Activated CD4-positive, alpha-beta T cell treated with anti-CD3 and anti-CD28 coated beads for 1 hour (primary cell): ENCODE measurements at places on chromosomes 6 and 20.

GRCh38 chr20:20274821-20275220, 93.1 kb upstream of the INSM1 start:
- no peak for DNase-seq

- no peak for DNase-seq
These were observed 30.6 kb upstream of the ADRM1 start for GRCh38 chr20:62272200-62272599.

- DNase-seq, result no peak
These were observed 10.6 kb upstream of the TGM3 start for GRCh38 chr20:2285193-2285592.

DNA sequence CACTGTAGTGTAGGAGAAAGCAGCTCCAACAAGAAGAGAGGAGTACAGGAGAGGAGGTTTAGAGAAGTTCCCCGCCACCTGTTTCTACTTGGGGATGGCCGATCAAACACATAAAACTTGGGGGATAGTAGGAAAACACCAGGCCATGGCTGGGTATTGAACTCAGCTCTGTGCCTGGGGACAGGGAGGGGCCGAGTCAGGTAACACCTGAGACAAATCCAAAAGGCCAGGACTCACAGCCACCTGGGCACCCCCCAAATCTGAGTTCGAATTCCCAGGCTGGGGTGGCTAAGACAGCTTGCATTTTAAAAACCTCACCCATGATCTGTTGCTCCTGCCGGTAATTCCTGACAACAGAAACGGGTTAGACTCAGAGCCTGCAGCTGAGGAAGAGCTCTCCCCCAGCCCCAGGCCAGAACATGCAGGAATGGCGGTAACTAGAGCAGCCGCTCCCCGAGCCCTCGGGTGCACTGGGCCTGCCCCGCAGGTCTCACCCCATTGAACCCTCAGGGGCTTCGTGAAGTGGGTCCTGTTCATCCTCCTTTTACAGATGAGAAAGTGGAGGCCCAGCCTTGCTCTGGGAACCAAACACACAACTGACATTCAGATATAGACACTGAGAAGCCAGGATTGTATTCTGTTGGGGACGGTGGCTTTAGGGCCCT, 61.0 kb downstream of the TCP11 start:
- no peak for DNase-seq

DNA sequence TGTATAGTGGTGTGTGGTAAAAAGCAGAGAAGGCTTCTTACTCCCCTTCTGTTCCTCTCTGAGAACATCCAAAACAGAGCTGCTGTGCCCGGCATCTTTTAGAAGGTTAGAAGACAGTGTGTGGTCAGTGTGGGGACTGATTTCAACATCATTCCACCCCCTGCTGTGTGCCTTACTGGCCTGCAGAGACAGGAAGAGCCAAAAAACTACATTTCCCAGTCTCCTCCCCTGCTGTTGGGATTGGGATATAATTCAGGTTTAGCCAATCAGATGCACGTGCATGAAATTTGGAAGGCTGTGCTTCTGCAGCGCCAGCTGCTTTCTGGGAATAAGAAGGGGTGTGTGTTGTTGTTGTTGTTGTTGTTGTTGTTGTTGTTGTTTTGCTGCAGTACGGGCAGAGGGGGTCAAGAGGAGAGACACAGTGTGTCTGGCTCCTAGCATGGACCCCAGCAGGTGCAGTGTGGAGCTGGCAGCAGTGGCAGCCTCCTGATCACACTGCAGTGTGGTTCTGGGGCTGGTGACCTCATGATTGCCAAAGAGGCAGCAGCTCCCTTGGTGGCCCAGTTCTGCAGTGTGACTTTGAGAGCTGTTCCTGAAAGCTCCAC, 74.7 kb downstream of the MRPL14 start:
- DNase-seq, result no peak

DNA sequence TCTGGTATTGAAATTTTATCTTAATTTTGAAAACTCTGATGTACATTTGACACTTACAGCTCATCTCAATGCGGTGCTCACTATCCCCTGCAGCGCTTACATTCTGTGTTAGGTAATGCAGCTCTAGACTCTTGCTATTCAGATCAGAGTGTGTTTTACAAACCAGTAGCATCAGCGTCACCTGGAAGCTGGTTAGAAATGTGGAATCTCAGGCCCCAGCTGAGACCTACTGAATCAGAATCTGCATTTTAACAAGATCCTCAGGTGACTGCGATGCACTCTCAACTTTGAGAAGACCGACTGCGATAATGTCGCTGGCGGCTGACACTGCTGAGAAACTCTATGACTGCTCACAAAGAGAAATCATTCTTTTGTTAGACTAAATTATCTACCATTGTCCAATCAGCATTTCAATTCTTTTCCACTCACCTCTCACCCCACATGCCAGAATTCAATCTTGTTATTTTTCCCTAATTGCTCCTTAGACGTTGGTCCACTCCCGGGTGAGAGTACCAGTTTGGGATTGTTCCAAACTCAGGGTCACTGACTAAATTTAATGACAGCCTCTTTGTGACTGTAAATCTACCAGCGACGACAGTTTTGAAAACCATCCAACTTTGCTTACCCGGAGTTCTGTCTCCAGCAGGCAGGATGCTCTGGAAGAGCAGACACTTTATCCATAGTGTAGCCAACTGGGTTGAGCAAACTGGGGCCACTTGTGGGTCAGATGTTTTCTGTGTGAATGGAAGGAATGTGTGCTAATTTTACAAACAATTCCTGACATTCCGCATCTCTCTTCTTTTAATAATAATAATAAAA, 140.1 kb upstream of the BTBD3 start:
- no peak for DNase-seq

DNA sequence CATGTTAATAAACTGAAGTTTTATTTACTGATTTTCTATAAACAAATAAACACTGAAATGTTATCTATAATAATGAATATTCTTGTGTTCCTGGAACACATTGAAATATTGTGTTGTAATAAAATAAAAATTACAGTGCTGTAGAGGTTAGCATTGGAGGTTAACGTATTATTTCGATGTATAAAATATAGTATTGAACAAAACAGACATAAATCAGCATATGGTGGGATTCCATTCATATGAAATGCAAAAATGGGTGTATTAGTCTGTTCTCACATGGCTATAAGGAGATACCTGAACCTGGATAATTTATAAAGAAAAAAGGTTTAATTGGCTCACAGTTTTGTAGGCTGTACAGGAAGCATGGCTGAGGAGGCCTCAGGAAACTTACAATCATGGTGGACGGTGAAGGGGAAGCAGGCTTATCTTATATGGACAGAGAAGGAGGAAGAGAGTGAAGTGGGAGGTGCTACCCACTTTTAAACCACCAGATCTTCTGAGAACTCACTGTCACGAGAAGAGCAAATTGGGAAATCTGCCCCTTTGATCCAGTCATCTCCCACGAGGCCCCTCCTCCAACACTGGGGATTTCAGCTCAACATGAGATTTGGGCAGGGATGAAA, 24.6 kb upstream of the BMP6 start:
- DNase-seq, result no peak

GRCh38 chr6:7473805-7474719, 67.4 kb upstream of the DSP start:
- no peak for DNase-seq

DNA sequence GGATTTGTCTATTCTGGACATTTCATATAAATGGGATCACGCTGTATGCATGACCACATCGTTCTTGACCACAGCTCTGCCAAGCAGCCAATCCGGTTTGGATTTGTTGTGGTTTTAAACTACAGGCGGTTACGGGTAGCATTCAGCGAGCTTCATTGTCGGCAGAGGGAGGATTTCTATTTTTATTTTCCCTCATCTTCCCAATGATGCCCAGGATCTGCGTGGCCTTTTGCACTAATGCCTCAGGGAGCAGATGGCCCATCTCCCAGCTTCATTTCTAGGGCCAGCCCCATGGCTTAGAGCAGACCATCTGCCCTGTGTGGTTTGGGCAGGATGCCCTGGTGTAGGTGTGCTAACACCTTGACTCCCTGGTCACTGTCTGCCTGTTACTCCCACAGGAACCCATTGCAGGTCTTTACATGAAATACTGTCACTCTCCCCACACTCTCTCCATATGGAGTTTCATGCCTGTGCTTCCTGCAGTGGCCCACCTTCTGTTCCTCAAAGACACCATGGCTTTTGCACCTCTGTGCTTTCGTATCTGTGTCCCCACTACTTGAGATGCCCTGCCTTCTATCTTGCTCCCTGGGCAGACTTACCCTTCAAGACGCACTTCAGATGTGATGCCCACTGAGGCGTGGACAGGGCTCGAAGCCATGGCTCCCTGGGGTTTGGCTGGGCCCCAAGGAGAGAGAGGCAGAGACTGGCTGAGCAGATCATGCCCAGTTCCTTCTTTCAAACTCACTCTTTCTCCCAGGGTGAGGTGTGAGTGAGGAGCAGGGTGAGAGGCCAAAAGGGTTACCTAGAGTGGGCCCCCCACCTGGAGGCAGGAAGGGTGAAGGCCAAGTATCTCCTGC, 26.0 kb downstream of the SDCBP2 start:
- no peak for DNase-seq

- no peak for DNase-seq
These were observed 24.6 kb downstream of the MTFR2 start for GRCh38 chr6:136225496-136225895.

GRCh38 chr6:30234356-30234755, 21.1 kb upstream of the TRIM26 start:
- no peak for DNase-seq

DNA sequence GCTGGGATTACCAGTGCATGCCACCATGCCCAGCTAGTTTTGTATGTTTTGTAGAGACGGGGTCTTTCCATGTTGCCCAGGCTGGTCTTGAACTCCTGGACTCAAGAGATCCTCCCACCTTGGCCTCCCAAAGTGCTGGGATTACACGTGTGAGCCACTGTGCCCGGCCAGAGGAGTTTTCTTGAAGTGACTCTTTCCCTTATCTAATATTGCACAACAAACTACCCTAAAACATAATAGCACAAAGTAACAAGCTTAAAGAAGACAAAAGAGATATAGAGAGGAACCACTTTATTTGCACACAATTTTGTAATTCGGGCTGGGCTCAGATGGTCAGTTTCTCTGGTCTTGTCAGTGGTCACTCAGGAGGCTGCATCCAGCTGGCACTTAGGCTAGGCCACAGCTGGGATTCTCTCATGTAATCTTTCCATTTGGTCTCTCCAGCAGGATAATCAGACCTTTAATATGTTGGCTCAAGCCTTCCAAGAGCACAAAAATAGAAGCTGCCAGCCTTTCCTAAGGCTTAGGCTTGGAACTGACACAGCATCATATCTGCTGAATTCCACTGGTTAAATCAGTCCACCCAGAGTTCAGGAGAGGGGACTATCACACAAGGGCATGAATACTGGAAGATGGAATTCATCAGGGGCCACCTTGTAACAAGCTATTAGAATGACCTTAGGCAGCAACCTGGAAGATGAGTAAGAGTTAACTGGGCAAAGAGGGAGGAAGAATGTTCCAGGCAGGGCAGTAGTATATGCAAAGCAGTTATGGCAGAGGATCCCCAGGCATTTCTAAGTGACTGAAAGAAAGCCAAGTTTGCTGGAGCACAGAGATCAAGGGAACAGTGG, 56.7 kb upstream of the PNRC1 start:
- DNase-seq, result no peak

DNA sequence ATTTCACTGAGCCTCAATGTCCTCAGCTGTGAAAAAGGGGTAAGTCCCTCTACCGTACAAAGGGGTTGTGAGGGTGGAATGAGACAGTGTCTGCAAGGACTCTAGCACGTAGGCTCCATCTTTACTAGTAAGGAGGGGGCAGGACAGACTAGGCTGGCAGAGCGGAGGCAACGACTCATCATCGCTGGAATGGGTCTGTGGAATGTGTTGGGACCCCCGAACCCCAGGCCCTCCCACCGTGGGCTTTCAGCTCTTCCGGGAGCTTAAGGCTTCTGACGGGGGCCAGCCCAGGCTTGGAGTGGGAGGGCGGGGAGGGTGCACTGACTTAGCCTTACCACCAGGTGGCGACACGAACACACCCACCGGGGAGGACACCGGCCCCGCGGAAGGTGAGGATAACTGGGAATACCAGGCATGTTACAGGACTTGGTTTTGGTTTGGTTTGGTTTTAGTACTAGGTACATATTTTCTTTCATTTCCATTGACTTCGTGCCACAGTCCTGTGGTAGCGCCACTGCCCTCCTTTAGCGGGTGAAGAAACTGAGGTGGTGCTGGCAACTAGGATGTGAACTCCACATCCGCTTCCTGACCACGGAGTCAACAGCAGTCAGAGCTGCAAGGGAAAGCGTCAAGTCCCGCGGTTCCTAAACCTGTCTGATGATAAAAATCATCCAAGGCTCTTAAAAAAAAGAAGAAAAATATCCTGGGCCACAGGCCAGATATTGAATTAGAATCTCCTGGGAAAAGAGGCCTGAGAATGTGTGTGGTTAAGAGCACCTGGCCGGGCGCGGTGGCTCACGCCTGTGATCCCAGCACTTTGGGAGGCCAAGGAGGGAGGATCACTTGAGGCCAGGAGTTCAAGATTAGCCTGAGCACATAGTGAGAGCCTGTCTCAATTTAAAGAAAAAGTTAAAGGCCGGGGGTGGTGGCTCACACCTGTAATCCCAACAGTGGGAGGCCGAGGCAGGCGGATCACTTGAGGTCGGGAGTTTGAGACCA, 10.3 kb upstream of the TULP1 start:
- DNase-seq, result peak; percentile 60

DNA sequence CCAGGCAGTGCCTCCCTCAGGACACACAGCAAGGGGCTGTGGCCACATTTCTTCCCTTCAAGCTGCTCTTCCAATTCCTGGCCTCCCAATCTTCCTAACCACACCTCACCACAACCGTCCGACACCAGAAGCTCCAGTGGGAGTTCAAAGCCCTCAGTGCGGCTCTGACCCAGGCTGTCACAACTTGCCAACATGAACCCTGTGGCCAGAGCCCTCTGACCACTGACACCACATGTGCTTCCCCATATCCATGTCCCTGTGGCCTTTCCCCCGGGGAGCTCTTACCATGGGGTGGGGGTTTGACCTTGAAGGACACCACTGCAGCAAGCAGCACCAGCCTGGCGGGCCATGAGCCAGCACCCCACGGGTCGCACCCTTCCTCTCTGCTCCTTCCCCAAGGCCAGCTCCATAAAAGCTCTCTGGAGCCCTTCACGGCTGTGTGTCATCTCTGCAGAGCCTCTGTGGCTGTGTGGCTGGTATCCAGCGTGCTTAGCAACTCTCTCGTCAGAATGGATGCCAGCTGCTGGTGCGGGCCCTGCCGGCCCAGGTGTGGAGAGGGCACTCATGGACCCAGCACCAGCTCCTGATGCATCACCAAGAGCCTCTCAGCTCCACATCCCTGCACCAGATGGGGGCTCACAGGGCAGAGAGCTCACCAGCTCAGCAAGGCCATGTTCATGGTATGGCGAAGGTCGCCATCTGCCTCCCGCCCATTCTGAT, 106.1 kb downstream of the PSMB1 start:
- no peak for DNase-seq

- DNase-seq, result no peak
These were observed 64.7 kb upstream of the APCDD1L start for GRCh38 chr20:58579819-58580473.

DNA sequence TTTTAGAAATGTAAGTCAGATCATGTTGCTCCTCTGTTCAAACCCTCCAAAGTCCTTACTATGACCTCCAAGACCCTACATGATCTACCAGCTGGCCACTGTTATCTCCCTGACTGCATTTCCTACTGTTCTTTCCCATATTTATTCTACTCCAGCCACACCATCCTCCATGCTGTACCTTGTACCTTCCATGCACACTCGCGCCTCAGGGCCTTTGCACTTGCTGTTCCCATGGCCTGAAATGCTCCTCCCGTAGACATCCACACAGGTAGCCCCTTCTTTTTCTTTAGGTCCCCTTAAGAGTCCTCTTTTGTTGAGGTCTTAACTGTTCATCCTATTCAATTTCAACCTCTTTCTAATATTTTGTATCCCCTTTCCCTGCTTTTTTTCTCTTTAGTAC, 47.0 kb downstream of the HEBP2 start:
- DNase-seq, result no peak
